LHCN-M2 (cell line): ENCODE measurements at places on chromosomes 2 and 18.

DNA sequence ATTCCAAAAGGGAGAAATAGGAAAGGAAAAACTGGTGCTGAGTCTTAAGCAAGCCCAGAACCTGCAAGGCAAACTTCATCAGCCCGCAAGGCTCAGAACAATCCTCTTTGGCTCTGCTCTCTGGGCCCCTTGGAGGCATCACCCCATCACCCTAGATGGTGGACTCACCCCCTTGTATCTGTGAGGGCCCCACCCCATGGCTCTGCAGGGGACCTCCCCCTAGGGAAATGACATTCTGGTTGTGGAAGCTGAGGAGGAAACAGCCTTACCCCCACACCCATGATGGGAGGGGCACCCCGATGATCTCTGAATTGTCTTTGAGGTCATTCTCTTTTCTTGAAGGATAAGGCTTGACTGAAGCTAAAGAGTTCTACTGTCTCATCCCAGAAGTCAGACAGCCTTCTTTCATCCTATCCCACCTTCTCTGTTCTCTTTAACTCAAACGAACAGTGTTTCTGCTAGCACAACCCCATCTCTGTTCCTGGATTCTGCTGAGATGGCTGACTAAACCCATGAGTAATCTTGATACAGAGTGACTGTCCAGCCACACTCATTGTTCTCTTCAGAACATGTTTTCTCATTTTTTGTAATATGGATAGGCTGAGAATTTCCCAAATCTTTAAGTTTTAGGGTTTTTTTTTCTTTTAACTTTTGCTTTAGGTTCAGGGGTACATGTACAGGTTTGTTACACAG lies 492.1 kb upstream of the MYT1L start:
- no peak for DNase-seq

DNA sequence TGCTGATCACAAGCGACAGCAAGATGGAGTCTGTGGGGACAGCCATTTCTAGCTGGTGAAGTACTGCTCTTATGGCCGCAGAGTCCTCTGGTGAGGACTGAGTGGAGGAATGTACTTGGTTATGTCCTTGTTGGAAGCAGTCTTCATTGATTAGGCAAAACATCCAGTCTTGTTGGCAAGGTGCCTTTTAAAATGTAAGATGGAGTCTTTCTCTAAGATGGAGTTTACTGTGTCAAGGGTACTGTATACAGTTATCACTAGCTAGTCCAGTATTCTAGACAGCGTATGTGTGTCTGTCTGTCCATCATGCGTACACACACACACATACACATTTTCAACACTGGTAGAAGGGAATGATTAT lies 74.8 kb downstream of the NPAS2 start:
- DNase-seq = no peak

GRCh38 chr18:36028859-36029258 lies 38.5 kb downstream of the RPRD1A start:
- DNase-seq = no peak

DNA sequence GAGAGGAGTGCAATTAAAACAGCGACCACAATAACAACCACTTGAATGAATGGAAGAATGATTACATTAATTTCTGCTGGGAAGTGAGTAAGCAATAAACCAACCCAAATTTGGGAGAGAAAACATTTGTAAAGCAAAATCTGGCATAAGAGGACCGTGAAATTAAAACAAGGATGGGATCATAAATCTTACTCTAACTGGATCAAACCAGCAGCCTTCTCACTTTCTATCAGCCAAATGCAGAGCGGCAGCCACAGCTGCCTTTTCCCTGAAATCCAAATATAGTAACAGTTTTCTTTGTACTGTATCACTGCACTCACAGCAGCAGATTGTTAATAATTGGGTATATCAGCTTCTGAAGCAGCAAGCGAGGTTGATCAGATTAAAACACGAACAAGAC lies 245.2 kb upstream of the REG3G start:
- DNase-seq = no peak

DNA sequence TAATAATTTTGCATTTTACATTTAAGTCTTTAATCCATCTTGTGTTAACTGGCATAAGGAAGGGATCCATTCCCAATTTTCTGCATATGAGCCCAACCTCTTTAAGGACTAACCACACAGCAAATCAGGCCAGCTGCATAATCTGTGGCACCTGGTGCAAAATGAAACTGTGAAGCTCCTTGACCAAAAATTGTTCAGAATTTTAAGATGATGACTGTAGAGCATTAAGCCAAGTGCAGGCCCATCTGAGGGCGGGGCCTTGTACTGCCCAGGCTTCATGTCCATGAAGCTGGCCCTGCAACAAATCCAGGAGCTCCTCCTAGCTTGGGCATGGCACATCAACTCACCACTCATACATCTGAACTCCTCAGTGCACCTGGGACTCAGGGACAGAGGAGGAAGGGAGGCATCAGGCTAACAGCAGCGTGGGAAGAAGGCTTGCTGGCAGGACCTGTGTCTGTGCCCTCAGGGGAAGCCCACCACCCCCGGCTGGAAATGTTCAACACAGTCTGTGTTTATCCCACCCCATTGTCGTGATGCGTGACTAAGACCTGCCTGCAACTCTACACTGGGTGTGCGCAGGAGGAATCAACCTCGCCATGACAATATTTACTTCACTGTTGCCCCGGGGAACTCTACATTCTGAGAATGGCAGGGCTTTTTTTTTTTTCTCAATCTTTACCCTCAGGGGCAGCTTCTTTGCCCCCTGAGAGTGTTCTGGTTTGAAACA lies 128.9 kb upstream of the SIX2 start:
- DNase-seq = no peak

DNA sequence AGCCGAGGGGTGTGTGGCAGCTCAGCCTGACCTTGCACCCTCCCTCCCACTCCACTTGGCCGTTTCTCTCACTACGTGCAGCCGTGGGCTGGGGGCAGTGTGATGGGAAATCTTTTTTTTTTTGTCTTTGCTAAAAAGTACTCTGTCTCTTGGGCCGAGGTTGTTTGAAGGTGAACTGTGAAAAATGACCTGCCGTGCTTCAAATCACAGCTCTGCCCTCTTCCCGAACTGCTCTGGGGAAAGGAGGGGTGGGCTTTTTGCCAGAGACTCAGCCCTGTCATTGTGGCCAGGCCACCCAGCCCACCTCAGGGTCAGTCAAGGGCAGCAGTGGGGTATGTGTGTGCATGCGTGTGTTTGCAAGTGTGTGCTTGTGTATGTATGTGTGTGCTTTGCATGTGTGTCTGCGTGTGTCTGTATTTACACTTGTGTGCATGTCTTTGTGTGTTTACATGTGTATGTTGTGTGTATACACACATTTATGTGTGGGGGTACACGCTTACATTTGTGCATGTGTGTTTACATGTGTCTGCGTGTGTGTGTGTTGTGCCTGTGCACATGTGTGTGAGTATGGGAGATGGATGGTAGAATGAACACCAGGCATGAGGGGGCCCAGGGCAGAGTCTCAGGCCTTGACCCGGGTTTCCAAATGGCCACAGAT lies 61.3 kb upstream of the HAAO start:
- DNase-seq = no peak

DNA sequence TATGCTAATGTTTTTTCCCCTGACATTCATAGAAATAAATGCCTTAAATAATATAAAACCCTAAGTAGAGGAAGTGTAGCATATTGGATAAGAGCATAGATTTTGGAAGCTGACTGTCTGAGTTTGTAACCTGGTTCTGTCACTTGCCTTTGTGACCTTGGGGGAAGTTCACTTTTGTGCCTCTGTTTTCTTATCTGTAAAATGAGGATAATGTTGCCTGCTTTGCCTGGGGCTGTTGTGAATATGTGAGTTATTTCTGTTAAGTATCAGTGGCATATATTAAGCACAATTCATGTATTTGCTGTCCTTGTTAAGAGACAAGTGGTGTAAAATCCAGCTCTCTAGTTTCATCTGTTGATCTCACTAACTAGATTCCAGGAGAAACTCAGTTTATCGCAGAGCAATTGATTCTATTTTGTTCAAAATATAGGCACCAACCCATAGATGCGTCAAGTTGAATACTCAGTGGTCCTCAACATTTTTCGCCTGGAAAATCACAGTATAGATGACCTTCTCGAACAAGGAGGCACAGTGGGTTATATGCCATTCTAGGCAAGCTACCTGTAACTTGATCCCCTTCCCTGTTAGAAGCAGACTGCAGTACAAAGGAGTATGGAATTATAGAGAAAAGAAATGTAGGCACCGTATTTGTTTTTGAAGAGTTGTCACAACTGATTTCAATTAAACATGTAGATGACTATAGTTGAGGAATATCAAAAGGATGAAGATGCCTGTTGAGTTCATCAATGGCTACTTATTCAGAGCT lies 67.0 kb downstream of the SOCS6 start:
- no peak for DNase-seq

DNA sequence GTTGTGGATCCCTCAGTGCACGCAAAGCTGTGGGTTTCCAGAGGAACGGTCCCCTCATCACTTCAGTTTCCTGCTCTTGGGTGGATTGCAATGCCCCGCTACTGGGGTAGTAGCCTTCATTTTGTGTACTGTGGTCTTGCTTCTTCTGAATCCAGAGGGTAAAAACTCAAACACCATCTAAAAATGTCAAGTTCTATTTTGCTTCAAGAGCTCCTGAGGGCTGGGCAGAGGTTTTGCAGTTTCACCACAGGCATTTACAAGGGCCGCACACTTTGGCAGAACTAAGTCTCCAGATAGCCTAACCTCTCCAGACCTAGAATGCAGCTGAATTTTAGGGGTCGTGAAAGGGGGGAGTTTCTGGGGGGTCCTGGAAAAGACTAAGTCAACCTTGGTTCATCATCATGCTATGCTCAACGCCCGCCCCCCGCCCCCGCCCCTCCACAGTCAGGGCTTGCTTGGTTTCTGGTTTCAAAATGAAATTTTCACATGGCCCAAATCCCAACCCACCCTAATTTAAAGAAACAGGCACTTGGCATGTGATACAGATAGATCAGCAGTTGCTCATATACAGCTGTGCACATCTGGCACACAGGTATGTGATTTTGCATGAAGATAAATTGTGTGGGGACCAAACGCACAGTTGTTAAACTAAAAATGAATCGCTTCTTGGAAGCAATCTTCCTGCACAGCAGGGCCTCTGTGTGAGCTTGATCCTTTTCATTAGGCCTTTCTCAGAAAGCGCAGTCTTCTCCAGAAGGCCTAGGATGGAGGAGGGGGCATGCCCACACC lies 329.6 kb downstream of the OSR1 start:
- no peak for DNase-seq

GRCh38 chr2:47905386-47906156 lies 727 bp downstream of the FBXO11 start:
- peak; percentile 52 for DNase-seq

- DNase-seq = no peak
Observed at GRCh38 chr2:103276869-103277268, 515.0 kb downstream of the TMEM182 start.

- DNase-seq = no peak
Observed at GRCh38 chr2:80364524-80365212, 60.1 kb upstream of the LRRTM1 start.

DNA sequence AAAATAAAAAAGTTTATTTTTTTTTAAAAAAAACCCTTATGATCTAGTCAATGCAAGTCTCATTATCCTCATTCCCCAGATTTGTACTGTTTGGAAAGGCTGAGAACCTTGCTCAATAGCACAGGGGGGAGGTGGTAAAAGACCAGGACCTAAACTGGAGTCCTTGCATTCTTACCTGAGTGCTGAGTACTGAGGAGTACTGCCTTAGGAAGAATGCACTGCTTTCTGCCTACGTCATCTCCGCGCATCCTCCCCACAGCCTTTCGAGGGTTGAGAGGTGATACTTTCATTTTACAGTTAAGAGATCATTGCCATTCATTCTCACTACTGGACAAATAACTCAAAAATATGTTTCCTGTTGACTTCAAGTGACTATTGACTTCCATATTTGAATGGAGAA lies 73.8 kb downstream of the MAP3K20 start:
- DNase-seq = no peak

- no peak for DNase-seq
Observed at GRCh38 chr2:119230219-119231185, 6.9 kb downstream of the STEAP3 start.

DNA sequence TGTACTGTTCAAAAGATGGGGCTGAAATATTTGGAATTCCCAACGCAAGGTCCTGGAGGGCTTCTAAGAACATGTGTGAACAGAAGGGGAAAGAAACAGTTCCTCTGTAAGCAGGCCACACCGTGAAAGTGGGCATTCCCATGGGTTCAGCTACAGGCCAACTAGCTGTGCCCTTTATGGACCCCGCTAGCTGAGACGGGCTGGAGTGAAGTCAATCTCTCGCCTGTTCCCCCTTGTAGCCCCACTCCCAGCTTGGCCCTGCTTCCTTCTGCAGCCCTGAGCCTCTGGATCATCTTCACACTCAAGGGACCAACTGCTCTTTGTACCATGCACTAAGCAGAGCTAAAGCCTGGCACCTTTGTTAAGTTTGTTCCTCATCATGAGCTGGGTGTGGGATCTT lies 55.4 kb downstream of the POLR1A start:
- no peak for DNase-seq

- DNase-seq = no peak
Observed at GRCh38 chr2:226705965-226706364, 93.7 kb downstream of the IRS1 start.

DNA sequence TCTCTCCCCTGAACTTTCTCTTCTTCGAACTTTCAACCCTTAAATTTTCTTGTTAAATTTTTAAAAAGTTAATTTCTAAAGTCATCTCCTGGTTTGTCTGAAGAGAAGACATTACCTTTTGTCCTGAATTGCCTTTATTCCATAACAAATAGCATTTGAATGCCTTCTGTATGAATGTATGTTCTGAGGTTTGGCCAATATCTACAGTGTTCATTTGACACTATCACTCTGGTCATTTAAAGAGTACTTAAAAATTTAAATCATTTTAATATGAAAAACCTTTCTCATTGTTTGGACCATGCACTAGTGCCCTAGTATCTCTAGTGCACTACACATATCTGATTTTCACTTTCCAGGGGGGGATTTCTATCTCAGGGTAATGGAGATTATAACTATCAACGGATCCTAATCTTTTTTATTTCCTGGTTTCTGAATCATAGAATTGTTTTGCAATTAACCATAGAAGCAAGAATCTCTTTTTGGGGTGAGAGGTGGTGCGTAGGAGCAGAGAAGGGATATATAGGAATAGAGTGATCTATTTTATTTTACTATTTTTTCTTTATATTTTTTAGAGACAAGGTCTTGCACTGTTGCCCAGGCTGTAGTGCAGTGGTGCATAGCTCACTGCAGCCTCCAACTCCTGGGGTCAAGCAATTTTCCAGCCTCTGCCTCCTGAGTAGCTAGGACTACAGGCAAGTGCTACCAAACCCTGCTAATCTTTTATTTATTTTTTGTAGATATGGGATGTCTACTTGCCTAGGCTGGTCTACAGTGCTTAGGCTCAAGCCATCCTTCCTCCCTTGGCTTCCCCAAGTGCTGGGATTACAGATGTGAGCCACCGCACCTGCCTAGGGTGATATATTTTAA lies 25.5 kb downstream of the TANC1 start:
- DNase-seq = no peak

DNA sequence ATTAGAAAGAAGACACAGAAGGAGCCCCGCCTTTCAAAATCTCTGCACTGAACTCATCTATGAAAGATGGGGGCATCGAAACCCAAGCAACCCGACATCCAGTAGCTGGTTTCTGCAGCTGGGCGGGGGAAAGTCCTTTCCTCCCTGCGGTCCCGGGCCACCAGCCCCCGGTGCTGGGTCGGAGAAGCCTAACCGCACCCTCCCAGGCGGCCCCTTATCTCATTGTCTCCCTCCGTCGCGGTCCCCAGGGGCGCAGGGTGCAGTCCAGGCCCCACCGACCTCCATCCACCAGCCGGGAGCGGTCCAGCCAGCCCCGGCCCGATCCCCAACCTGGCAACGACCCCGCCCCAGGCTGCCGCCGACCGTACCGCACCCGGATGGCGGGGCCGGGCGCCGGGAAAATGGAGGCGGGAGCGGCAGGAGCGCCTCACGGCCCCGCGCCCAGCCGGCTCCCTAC lies 452 bp downstream of the RAPH1 start:
- peak; percentile 21 for DNase-seq
